ENCODE measurements at places on chromosomes 6 and 20.

- peak; percentile 77 for DNase-seq
These were observed 77.2 kb downstream of the MDGA1 start for GRCh38 chr6:37620519-37620918.

DNA sequence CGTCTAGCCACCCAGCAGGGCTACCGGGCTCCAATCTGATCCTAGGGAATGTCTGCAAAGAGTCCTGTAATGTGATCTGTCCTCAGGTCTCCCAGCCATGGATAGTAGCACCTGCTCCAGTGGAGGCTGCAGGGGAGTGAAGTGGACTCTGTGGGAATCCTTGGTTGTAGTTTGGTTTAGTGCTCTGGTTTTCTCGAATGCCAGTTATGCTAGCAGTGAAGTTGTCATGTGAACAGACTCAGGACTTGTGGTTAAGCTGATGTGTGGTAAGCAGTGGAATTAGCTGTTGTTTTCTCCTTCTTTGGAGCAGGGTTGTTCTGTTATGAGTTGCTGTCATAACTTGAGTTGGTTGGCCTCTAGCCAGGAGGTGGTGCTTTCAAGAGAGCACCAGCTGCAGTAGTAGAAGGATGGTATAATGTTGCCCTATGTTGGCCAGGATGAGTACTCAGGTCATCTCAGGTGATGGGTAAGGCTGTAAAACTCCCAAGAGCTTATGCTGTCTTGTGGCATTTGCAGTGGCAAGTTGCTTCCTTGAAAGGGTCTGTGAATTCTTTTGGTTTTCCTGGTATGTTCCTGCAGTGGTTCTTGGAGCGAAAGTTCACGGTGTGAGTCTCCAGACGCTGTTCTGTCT, 390.2 kb downstream of the UTRN start:
- peak; percentile 25 for DNase-seq

DNA sequence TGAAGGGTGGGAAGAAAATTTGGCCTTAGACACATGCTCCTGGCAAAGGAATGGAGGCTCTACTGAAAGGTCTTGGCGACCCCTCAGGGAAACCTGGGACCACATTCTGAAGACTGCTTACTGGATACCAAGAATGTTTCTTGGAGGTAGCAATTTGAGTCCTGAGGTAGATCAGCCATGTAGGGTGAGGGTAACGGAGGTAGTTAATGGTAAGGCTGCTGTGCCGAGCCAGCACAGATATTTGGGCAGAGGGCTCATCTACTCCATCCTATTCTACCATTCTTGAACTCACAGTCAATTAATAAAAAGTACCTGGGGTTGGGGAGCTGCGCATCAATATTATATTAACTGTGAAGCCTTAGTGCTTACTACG, 401 bp upstream of the PHF3 start:
- no peak for DNase-seq

- DNase-seq = no peak
These were observed 4.1 kb downstream of the NKX2-2 start for GRCh38 chr20:21509597-21510371.

DNA sequence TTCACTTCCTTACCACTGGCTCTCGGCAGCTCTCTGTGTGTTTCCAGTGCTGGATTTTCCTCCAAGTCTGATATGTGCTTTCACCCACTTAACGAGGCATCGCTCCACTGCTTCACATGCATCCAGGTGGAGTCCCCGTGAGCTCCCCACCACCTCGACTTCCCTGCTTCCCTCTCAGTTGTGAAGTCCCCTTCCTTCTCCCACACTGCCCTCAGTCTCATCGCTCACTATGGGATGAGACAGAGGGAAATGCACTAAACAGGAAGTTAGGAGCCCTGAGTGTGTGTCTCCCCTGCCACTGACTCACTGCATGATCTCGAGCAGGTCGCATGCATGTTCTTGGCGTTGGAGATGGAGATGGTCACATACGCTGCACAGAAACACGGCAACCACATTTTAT, 84.0 kb downstream of the MTHFD1L start:
- no peak for DNase-seq

- no peak for DNase-seq
These were observed 51.6 kb upstream of the CHD6 start for GRCh38 chr20:41669708-41670263.

DNA sequence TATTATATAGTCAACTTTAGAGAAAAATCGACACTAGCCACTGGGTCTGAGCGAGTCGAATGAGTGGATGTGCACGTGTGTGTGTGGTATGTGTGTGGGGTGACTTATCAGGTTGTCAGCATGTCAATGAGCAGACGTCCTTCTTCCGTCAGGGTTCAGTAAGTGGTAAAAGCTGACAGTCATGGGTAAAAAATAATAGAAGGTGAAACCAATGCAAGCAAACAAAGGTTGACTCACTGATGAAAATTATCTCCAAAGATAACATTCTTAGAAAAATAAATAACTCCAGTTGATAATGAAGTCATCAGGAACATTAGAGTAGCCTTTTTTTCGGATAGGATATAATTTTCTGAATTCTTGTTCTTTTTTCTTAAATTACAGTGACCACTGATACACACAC, 243.8 kb upstream of the FOXQ1 start:
- no peak for DNase-seq

- DNase-seq = no peak
These were observed 402.5 kb downstream of the PLCB1 start for GRCh38 chr20:8534368-8535160.

DNA sequence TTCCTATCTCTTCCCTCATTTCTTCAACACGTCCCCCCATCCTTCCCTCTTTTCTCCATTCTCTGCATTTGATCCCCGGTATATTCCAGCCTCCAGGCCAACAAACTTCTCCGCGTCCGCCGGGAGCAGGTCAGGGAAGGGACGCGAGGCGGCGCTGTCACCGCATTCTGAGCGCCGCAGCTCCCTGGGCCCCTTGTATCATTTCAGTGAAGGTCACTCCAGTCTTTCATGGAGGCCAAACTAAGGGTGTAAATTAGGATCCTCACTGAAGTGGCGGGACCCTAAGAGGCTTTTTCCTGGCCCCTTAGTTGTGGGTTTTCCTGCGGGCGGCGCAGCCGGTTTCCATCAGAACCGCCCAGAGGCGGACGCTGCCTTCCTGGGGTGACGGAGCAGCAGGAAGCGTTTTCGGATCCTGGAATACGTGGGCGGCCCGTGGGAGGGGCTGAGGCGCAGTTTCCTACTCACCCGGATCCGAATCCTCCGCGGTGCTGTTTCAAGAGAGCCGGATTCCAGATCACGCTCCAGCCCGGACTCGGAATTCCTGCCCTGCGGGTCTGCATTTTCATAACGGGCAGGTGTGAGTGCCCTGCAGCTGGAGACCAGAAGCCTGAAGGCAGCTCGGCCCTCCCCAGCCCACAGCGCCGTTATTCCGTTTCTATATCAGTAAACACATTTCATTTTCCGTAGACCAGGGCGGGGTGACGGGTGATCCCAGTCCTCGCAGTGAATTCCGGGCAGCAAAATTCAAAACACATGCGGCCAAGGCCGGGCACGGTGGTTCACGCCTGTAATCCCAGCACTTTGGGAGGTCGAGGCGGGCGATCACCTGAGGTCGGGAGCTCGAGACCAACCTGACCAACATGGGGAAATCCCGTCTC, 3.6 kb upstream of the MICA start:
- peak; percentile 94 for DNase-seq

GRCh38 chr6:51001399-51001798, 182.7 kb downstream of the TFAP2B start:
- no peak for DNase-seq

GRCh38 chr20:58710481-58711265, 18.1 kb downstream of the NPEPL1 start:
- peak; percentile 8 for DNase-seq

DNA sequence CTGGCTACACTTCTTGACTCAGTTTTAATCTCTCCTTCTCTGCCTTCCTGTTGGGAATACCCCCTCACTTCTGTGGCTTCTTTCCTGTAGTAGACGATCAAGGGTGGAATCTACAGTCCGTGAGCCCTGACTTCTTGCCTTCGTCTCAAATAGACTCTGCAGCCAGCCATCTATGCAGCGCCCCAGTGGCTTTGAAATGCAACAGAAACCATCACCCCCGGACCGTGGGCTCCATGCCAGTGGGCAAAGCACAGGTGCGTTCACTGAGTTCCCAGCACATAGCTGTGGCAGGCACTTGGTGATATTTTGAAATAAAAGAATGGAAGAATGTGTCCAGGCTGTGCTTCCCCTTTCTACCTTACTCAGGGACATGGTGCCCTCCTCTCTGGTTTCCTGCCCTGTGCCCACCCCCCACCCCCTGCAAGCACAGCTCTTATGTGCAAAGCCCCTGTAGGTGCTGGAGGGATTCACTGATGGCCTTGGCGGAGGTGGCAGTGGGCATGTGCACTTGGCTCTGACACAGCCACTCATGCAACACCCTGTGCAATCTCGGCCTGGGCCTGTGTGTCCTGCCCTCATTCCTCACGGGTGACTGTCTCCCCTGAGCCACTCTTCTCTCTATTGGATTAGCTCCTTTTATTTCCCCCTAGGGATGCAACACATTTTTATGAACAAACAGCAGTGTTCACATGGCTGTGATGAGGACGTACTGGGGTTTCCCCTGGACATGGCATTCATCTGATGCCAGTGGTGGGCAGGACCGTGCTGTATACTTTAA, 5.5 kb upstream of the CDSN start:
- no peak for DNase-seq

DNA sequence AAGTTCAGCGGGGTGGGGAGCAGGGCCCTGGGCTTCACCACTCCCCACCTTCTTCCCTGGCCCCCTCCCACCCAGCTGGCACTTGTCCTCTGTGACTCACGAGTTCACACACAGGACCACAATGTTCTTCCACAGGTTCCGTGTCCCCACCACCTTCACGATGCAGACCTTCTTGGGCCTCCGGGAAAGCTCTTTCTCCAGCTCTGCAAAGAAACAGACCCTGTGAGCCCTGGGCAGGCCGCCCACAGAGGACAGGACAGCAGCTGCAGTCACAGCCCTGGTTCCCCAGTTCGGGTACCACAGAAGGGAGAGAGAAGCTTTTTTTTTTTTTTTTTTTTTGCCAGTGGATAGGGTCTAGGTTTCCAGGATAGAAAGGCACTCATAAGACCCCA, 30.9 kb downstream of the PSMG4 start:
- DNase-seq = no peak

DNA sequence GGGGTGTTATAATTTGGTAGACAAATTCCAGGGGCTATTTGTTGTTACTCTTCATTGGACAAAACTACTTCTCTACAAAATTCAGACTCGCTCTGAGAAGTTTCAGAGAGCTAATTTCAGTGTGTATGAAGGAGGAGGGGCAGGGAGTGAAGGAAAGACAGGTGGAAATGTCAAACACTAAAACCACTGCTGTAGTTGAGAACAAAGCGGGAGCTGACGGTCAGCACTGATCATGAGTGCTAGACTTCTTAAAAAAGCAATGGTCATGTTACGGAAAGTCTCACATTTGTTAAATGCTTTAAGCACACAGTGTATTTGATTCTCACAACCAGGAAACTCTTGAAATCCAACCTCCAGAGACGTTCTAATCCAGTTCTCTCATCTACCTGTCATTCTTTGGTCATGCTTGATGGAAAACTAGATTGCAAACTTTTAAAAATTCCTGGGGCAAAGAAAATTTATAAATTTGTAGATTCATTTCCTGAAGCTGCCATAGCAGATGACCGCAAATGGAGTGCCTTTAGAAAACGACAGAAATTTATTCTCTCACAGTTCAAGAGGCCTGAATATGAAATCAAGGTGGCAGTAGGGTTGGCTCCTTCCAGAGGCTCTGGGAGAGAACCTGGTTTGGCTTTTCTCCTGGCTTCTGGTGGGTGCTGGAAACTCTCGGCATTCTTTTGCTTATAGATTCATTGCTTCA, 100.7 kb upstream of the CARMIL1 start:
- DNase-seq = no peak

GRCh38 chr20:3871550-3872265, 17.5 kb upstream of the PANK2 start:
- no peak for DNase-seq

- DNase-seq = no peak
These were observed 226.3 kb downstream of the TAF4 start for GRCh38 chr20:61839223-61839911.

Measured in mucosa of gallbladder (tissue), 1 donor.